AG08395 (cell line): ENCODE measurements at places on chromosomes 6 and 20.

- DNase-seq = peak; percentile 89
Observed at GRCh38 chr6:45946352-45946751, 69.3 kb downstream of the CLIC5 start.

GRCh38 chr6:23980965-23981364 is 145.1 kb upstream of the NRSN1 start:
- no peak for DNase-seq

- DNase-seq = no peak
Observed at GRCh38 chr20:36231331-36231730, 4.9 kb upstream of the AAR2 start.

- DNase-seq = peak; percentile 53
Observed at GRCh38 chr6:135935941-135936601, 84.6 kb downstream of the PDE7B start.

- peak; percentile 87 for DNase-seq
Observed at GRCh38 chr20:23349338-23350195, 1.0 kb upstream of the NXT1 start.
